ENCODE measurements at places on chromosomes 5 and 9.

- DNase-seq, result no peak
These were observed 1495.6 kb upstream of the CDH6 start for GRCh38 chr5:29697785-29698414.

- no peak for DNase-seq
These were observed 8.4 kb downstream of the FNBP1 start for GRCh38 chr9:130034570-130034969.

GRCh38 chr9:3346549-3346948 is 179.3 kb downstream of the RFX3 start:
- DNase-seq, result no peak

DNA sequence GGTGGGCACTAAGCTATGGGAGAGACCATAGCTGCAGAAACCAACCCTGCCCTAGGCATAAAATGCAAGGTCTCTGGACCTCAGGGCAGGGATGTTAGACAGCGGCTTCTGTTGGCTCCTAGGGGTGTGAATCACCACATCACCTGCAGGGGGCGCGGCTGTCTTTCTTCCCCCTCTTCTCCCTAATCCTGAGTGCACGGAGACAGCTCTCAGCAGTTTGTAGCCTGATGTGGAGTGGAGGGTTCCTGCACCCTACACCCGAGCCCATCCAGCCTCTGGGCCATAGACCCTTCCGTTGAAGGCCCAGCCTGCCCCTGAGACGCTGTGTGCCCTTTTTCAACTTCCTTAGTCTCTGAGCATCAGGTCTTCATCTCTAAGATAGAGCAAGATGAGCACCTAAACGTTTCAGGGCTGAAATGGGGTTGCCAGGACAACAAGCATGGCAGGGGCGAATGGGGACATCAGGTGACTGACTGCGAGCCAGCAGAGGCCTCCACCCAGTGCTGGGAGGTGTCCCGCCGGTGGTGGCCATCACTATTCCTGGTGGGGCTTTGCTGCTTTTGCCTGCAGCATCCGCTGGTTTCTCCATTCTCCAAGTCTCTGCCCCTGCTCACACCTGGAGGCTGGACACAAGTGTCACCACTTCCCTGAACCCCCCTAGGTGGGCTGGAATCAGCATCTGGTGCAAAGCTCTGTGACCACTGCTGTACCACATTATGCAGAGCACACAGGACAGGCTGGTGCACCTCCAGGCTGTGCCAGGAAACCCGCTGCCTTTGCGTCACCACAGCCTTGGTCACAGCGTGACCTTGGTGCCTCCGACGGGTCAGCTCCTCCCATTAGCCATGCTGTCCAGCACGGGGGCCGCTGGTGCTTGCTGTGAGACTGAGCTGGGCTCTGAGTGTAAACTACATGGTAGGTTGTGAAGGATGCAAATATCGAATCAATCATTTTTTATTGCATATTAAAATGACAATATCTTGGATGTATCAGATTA is 2.5 kb upstream of the SEC16A start:
- peak; percentile 18 for DNase-seq

DNA sequence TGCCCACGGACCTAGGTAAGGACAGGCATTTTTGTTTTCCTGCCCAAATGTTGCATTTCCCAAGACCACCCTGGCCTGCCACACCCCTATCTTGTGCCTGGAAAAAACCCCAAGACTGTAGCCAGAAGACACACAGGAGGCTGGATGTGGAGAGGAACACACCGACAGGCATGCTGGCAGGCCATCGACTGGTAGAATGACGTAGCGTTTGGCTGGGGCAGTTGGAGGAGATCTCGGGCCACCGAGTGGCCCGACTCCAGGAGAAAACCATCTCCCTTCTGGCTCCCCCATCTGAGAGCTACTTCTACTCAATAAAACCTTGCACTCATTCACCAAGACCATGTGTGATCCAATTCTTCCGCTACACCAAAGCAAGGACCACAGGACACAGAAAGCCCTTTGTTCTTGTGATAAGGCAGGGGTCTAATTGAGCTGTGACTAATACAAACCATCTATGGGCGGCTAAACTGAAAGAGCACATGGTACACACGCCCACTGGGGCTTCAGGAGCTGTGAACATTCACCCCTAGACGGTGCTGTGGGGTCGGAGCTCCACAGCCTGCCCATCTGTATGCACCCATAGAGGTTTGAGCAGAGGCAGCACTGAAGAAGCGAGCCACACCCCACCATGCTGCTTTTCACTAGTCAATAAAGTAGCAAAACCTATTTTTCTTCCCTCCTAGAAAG is 38.9 kb upstream of the N4BP3 start:
- DNase-seq, result no peak

DNA sequence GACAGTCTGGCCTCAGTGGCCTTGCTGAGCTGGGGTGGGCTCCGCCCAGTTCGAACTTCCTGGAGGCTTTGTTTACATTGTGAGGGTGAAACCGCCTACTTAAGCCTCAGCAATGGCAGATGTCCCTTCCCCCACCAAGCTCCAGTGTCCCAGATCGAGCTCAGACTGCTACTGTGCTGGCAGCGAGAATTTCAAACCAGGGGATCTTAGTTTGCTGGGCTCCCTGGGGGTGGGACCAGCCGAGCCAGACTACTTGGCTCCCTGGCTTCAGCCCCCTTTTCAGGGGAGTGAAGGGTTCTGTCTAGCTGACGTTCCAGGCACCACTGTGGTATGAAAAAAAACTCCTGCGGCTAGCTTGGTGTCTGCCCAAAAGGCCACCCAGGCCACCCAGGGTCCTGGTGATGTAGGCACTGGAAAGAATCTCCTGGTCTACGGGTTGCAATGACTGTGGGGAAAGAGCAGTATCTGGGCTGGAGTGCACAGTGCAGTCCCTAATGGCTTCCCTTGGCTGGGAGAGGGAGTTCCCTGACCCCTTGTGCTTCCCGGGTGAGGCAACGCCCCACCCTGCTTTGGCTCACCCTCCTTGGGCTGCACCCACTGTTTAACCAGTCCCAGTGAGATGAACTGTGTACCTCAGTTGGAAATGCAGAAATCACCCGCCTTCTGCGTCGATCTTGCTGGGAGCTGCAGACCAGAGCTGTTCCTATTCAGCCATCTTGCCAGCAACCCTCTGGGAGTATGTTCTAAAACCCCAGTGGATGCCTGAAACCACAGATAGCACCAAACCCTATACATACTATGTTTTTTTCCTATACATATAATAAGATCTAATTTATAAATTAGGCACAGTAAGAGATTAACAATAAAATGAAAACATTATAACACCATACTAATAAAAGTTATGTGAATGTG is 95.5 kb downstream of the TMEM161B start:
- no peak for DNase-seq

- DNase-seq, result no peak
These were observed 650 bp downstream of the ELP1 start for GRCh38 chr9:108933231-108933717.

GRCh38 chr5:142568283-142568995 is 117.5 kb downstream of the FGF1 start:
- no peak for DNase-seq

GRCh38 chr9:131739959-131740648 is at the start of gene RAPGEF1:
RAPGEF1 (minus strand) TSS chr9:131740076; CDS start chr9:131739830, 246 bp downstream.
- DNase-seq, result no peak

- DNase-seq, result no peak
These were observed 335.8 kb downstream of the IRX2 start for GRCh38 chr5:2415678-2416077.

DNA sequence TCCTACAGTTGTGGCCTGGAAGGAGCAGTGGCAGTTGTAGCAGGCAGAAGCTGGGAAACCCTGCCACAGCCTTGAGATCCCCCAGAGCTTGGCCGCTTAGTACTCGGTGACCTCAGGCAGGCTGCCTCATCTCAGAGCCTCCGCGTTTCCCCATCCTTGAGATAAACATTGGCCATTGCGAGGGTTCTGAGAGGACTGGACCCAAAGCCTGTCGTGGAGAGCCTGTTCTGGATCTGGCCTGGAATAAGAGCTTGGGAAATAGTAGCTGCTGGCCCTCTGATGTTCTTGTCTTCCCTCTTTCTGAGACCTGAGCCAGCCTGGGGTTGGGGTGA is 1.3 kb downstream of the MIGA2 start:
- no peak for DNase-seq

GRCh38 chr5:38208782-38209378 is 49.5 kb upstream of the EGFLAM start:
- peak; percentile 12 for DNase-seq

GRCh38 chr5:126619781-126620180 is 19.0 kb downstream of the PHAX start:
- no peak for DNase-seq

DNA sequence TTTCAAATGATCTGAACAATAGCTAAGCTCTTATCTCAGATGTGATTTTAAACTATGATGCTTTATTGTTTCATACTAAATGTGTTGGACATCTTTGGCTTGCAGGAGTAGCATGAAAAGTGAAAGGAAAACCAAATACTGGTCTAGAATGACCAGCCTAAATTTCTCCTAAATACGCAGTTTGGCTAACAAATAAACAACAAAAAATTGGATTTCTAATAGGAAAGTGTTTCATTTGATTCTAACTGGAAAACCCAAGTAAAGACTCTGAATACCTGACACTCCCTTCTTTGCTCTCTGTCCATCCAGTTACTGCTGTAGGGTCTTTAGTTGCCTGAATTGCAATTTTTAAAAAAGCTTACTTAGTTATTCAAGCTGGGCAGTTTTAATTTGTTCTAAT is 111.7 kb upstream of the ACOT12 start:
- DNase-seq, result no peak

DNA sequence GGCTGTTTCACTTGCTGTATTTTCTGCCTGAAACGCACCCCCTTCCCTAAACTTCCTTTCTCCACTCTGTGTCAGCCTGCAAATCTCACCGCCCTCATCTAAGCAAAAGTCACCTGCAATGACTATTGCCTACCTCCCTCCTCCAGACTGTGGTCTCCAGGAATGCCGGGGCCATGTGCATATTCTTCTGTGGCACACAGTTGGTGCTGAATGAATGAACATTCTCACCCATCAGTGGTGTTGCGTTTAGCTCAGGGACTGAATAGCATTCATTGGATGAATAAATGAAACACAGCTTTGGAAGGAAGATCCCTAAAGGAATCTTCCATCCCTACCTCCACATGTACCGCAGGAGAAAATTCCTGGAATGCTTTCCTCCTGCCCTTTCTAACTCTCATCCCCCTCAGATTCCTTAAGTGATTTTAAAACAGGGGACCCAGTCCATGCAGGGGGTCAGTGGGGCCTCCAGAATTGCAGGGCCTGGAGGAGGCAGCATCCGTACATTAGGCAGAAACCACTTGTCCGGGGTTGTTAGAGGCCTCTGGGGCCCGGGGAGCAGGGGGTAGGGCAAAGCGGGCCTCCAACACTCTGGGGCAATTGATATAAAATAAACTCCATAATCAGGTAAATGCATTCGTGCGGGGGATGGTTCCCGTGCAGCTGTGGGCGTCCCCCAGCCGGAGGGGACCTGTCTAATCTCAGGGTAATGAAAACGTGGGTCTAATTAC is 28.3 kb upstream of the PTGS1 start:
- DNase-seq, result no peak

DNA sequence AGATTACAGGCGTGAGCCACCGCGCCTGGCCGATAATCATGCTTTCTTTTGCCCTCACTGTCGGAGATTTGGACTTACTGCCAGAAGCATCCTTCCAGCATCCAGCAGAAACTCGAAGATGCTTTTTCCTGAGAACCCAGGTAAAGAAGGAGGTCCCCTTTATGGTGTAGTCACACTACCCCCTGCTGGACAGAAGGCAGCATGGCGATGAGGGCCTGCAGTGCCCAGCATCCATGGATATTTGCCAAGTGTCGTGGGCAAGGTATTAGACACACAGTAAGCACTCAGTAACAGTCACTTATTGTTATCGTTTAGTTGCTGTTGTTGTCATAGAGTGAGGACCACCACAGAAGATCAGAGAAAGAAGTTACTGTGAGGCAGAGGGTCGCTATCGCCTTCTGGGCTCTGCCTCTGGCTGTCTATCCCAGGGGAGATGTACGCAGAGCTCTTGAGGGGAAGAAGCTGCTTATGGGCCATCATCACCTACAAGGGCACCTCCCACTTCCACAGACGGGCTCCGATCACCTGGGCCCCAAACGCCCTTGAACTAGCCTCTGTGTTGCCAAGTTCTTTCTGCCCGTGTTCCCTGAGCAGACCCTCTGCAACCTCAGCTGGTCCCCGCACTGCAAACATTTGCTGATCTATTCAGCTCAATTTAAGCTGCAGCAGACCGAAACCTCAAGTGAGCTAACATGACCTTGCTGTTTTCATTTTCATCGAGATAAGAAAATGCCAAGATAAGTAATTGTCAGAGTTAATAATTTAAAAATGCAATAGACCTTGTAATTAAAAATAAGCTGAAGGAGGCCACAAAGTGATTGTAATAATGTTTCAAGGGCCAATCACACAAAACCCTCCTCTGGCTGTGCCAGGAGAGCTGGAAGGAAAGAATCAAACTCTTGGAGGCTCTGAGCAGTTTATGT is 23.9 kb downstream of the C5orf15 start:
- DNase-seq, result peak; percentile 19

- DNase-seq, result no peak
These were observed 190.9 kb downstream of the TTC39B start for GRCh38 chr9:15116130-15116580.

GRCh38 chr5:124868676-124869075 is 122.2 kb upstream of the ZNF608 start:
- DNase-seq, result no peak

DNA sequence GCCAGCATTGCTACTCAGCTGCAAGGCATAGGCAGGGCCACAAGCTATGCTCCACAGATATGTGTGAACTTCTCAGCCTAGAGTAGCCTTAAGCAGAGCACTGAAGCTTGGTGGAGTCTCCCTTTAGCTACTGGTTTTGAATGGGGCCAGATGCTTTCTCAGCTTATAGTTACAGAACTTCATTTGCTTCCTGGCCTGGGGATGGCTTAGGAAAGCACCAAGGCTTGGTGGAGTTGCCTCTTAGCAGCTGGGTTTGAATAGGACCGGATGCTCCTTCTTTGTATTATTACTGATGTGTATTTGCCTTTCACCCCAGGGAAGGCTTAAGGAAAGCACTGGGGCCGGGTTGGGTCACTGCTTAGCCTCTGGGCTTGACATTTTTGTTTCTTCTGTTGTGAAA is 497.8 kb upstream of the SEMA6A start:
- no peak for DNase-seq

- no peak for DNase-seq
These were observed 1.7 kb downstream of the MBLAC2 start for GRCh38 chr5:90472783-90473395.

DNA sequence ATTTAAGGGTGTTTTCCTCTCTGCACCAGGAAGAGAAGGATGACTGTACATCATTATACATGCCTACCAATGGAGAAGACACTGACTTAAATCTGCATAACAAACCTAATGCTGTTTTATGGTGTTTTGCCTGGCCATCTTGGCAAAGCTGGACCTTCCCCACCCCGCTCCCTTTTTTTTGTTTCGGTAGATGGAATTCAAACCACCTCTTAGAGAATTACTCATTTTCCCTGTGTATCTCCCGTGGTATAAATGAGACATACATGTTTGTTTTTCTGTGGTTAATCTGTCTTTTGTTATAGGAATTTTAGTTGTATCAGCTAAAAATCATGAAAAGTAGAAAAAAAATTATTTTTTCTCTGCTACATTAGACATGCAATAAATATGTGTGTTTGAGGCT is 28.8 kb downstream of the IL12B start:
- DNase-seq, result no peak

DNA sequence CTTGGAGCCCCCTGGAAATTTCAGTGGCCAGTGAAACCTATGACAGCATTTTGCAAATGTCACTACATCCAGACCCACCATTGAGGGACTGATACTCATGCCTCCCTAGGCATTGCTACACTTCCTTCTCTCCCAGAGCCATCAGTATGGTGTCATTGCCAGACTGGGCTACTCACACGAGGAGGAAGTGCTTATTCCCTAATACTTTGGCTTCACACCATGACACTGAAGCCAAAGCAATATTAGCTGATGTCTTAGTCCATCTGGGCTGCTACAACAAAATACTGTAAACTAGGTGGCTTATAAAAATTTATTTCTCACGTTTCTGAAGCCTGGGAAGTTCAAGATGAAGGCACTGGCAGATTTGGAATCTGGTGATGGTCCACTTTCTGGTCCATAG is 22.6 kb downstream of the TRPM3 start:
- DNase-seq, result no peak

All from NCI-H446 treated with DMSO at 0.1 percent for 48 hours (cell line).